ENCODE measurements at places on chromosomes 1 and 21. TPM values are rescaled to one million over a fixed set of nuclear protein-coding genes. Genes with fewer than 3 reads are reported as not detected.

The OR2M4 gene
- total RNA-seq = not detected

The GSTM3 gene
- 6.4 TPM for total RNA-seq

GRCh38 chr1:11567244-11568065, 86.8 kb downstream of the FBXO2 start:
- DNase-seq = no peak

GRCh38 chr21:46645840-46646239, 10.4 kb downstream of the PRMT2 start:
- no peak for DNase-seq

DNA sequence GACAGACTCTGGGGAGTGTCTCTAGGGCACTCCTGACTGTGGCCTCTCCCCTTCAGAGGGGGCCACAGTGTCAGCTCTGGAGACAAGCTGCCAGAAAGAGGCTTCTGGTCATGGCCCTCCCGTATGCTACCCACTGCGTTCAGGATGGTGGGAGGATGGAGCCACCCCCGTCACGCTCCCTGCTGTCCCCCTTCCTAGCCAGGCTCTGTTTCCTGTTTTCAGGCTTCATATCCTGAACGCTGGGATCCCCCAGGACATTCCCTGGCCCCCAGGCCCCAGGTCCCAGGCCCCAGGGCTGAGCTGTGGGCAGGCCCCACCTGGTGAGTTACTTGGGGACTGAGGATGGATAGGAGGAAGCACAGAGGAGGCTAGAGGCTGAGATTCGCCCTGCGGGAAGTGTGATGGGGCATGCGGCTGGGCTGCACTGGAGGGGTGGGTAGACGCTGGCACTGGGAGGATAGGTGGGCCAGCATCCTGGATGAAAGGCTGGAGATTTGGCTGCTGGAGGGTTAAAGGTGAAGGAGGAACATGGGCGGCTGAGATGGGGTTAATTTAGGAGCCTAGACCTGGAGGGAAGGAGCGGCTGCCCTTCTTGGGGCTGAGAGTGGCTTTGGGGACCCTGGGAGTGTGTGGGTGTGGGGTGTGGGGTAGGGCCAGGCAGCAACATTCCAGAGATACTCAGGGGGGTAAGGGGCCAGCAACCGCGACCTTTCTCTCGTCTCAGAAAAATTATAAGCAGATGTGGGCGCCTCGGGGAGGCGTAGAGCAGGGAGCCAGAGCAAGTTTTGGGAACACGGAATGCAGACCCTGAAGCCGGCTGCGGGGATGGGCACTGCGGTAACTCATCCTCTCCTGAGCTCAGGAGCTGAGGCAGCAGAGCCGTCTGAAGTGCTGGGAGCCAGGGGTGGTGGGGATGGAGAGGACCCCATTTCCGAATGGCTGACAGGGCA, 8.7 kb downstream of the PEAR1 start:
- no peak for DNase-seq

Measured in naive thymus-derived CD4-positive, alpha-beta T cell (primary cell).